ENCODE measurements at places on chromosomes 5 and 9.

DNA sequence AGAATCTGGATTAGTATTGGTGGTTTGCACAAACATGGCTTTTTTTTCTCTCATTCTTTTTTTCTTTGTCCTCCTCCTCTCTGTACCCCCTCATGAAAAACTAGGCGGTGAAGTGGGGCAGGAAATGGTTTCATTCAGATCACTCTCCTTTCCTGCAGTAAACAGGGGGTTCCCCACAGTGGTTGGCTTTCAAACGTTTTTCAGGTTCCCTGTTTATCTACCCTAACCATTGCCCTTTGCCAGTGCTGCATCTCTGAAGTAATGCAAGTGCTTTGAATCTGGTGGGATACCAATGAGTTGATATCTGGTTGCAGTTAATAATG is 29.8 kb downstream of the NR4A3 start:
- DNase-seq = peak; percentile 15

DNA sequence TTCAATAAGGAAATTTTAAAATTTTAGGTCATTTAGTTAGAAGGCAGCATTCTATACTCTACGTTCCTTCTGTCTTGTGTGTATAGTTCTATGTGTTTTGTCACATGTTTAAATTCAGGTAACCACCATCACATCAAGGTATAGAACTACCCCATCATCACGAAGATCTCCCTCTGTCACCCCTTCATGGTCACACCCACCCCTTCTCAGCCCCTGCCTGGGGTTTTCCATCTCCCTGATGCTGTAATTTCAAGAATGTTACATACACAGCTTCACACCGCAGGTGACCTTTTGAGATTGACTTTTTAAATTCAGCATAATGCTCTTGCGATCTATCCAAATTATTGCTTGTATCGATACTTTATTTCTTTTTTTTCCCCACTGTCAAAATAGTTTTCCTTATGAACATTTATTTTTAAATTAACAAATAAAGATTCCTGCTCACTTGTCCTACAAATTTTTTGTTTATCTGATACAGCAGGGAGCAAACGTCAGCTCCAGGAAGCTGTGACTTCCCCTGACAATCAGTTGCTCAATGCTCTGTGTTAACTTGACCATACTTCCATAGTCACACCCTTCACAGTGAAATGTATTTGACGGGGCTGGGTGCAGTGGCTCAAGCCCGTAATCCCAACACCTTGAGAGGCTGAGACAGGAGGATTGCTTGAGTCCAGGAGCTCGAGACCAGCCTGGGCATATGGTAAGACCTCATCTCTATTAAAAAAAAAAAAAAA is 10.2 kb downstream of the BTNL8 start:
- no peak for DNase-seq

DNA sequence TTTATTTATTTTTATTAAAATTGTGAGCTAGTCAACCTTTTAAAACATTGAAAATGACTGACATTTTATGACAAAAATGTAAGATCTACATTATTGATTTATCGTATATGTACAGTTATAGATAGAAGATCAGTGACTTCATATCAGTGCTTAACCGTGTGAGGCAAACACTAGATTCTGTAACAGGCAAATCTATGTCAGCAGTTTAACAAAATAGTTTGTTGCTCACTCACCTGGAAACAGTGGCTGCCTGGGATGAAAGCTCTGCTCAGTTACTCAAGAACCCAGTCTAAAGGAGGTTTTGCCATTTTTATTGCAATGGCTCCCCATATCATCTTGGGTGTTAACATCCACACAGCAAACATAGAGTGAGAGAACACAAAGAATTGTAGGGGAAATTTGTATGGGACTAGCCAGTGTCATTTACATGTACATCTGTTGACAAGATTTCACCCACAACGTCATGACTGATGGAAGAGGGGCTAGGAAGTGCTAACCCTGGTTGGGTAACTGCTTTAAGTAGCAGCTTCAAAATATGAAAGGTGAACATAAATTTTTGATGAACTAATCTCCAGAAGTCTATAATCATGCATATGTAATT is 49.0 kb downstream of the SGCD start:
- no peak for DNase-seq

- no peak for DNase-seq
These were observed 72.1 kb downstream of the LRSAM1 start for GRCh38 chr9:127523312-127523851.

GRCh38 chr5:11792621-11793020 is 111.6 kb downstream of the CTNND2 start:
- DNase-seq = no peak

DNA sequence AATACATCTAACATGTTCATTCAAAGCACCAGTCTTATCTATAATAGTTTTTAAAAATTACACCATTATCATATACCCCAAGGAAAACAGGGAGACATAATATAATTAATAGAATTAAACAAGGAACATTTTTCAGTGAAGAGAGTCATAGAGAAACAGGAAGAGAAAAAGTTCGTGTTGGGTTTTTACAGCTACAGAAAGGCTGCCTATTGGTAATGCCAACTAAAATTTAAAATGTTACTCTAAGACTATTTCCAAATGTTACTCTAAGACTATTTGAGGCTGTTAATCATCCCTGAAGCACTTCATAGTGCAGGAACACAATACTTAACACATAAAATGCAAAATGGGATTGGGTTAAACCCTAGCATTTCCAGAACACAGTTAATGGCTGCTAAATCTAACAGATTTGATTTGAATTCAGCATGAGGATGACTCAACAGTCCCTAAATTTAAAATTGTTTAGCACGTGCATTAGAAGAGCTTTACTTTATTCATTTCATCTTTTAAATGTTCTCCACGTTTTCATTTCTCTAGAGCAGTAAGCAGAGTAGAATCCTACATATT is 54.5 kb downstream of the OXCT1 start:
- no peak for DNase-seq
